ENCODE measurements at places on chromosomes 16 and 17.
A peak's percentile ranks its signal among the peaks of the same experiment; 100 is the strongest.

DNA sequence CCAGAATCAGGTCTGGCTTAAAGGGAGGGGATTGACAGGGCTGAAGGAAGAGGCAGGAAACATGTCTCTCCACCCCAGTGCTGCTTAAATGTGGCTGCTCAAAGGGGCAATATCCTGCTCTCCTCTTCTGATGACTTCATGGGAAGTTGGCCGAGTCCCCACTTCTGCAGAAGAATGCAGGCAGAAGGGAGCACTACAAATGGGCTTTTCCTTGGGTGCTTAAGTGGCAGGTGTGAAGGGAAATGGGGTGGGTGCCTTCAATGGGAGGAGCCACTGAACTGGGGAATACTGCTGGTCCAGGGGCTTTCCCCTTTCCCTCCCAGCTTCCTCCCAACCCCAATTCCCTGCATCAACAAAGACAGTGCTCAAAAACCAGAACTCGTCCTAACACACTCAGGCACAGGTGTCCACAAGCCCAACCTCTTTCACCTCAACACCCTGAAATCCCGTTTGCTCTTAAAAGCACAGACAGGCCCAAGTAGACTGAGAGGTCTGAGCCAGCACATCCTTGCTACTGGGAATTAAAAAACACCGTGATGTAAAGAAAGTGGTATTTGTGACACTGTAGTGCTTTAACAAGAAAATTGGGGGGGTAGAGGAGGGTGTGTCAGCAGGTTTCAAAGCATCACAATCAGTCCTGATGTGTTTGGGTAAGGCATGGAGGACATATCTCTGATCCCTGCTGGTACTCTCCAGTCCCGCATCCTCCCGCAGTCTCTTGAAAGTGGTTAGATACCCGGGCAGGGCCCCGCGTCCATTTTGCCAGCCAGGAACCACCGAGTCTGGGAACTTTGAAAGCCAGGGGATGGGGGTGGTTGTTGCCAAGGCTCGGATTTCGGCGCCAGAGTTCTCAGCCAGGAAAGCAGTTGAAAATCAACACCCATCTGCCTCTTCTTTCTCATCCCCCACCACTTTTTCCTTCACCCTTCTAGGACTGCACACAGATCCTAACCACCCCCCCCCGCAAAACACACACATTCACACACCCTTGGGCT, 1.6 kb downstream of the CA10 start:
- DNase-seq, result no peak

- DNase-seq, result no peak
Observed at GRCh38 chr17:75876938-75877751, 1.2 kb downstream of the TRIM47 start.

GRCh38 chr16:78154729-78155461, 55.4 kb downstream of the WWOX start:
- no peak for DNase-seq

GRCh38 chr17:4706121-4706520, 2.2 kb upstream of the PELP1 start:
- DNase-seq, result no peak

DNA sequence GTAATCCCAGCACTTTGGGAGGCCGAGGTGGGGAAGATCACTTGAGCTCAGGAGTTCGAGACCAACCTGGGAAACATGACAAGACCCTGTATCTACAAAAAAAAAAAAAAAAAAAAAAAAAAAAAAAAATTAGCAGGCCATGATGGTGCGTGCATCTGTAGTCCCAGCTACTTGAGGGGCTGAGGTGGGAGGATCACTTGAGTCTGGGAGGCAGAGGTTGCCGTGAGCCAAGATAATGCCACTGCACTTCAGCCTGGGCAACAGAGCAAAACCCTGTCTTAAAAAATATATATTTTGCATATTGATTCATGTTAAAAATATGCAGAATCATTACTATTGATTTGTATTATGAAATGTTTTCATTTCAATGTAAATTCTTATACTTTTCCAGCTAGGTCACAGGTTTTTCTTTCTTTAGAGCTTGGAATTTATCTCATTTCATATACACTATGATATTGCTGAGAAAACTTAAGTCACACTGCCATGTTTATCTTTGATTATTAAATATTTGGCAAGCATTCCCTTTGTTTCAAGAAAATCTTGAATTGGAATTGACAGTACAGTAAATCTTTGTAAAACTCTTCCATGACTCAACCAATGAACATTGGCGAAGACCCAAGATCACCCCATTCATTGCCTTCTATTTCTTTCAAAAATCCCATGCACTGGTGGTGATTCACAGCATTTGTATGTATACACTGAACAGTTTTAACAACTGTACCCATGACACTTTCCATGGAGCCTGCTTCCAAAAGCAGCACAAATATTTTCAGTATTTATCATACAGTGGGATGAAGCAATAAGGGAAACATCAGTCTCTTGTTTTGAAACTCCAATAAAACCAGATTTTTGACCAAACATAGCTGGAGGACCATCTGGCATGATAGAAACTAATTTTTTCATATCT, 83.5 kb upstream of the TNRC6A start:
- no peak for DNase-seq

DNA sequence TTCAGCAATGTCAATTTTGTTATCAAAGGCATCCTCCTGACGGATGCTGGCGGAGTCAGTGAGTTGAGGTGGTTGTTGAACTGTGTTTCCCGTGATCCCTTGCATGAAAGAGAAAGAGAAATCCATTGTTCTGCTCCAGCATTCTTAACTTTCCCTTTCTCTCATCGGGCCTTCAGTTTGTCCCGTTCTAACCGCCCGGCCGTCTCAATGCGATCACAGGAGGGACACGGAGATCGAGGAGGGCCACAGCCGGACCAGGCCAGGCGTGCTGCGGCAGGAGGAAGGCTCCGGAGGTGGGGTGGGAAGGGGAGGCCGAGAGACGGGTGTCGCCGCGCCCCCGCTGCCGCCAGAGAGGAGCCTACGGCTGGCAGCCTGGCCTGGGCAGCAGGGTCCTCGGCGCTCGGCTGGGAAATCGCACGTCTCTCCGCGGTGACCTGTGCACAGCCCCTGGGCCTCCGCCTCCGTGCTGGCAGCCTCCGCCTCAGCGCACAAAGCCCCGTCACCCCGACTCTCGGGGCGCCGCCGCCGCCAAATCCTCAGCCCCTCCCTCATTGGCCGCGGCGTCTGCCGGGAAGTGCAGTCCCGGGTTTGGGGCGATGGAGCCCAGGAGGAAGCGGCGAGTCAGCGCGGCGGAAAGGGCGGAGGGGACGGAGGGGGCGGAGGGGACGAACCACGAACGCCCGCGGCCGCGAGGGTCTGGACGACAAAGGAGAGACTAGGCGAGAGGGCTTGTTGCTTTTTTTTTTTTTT, 38.1 kb downstream of the SOST start:
- DNase-seq, result peak; percentile 62

GRCh38 chr17:72182371-72182873, 61.6 kb downstream of the SOX9 start:
- no peak for DNase-seq
